Regular cardiac myocyte (primary cell): ENCODE measurements at places on chromosomes 2 and 18. TPM values are rescaled to one million over a fixed set of nuclear protein-coding genes. Genes with fewer than 3 reads are reported as not detected.

The FN1 gene
- 5,379 and 12,823 TPM in 2 replicates for total RNA-seq

The CD226 gene
- total RNA-seq = under 0.01 TPM in 2 replicates

The PCARE gene
- not detected in 2 replicates for total RNA-seq

The DUSP2 gene
- 2.3 and 2.9 TPM in 2 replicates for total RNA-seq

The INPP1 gene
- 6.8 and 10.2 TPM in 2 replicates for total RNA-seq

The EIPR1 gene
- 28.2 and 45.4 TPM in 2 replicates for total RNA-seq

The CRACDL gene
- total RNA-seq = under 0.01 TPM in 1 of 2 replicates, not detected in the other

The TUBA4B gene
- total RNA-seq = not detected in 2 replicates

The COL5A2 gene
- 391 and 929 TPM in 2 replicates for total RNA-seq

The DCTN1 gene
- 202 and 203 TPM in 2 replicates for total RNA-seq

The ABCG8 gene
- total RNA-seq = not detected in 2 replicates

The ST6GAL2 gene
- total RNA-seq = under 0.01 TPM in 2 replicates

The CPO gene
- under 0.01 TPM in 1 of 2 replicates, not detected in the other for total RNA-seq

The DES gene
- total RNA-seq = 0.77 and 1.7 TPM in 2 replicates

The ZRANB3 gene
- total RNA-seq = 11.8 and 12.7 TPM in 2 replicates

The IL1RN gene
- total RNA-seq = under 0.01 and 0.28 TPM in 2 replicates

The STPG4 gene
- total RNA-seq = under 0.01 and 0.56 TPM in 2 replicates

The GALNT5 gene
- total RNA-seq = 87.6 and 183 TPM in 2 replicates

The CFC1 gene
- not detected in 2 replicates for total RNA-seq

The ZBTB7C gene
- total RNA-seq = under 0.01 TPM in 1 of 2 replicates, not detected in the other

The FAM110C gene
- under 0.01 and 1.4 TPM in 2 replicates for total RNA-seq
